ENCODE measurements at places on chromosomes 12 and 14.

- no peak for DNase-seq
Observed at GRCh38 chr12:48028541-48029431, 24.5 kb upstream of the COL2A1 start.

GRCh38 chr12:123058481-123058880 is 78.0 kb downstream of the ARL6IP4 start:
- no peak for DNase-seq

GRCh38 chr14:30243805-30244204 is 315.2 kb upstream of the G2E3 start:
- no peak for DNase-seq

DNA sequence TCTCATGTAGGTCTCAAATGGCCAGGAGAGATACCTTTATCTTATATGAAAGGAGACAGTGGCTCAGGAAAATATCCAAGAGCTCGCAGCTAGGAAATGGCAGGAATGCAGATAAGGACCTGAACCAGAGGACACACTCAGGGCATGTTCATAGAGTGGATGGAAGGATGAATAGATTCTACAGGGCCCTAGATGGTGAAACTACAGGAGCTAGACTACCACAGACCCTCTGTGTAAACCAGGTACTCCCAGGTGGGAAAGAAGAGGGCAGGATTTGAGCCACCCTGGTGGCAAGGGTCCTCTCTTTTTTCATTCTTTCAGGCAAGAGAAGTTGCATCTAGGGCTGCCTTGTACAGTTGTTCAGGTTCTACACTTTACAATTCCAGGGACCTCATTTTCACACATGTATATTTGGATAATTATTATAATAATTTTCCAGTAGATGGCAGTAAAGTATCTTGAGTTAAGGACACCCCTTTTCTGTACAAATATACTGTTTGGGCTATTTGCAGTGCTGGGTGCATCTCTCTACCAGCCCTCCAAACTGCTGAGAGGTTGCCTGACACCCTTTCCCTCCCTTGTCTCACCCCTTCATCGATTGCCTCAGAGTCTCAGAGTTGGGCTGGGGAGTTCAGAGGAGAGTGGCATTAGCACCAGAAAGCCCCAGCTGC is 10.5 kb upstream of the ZDHHC22 start:
- no peak for DNase-seq

DNA sequence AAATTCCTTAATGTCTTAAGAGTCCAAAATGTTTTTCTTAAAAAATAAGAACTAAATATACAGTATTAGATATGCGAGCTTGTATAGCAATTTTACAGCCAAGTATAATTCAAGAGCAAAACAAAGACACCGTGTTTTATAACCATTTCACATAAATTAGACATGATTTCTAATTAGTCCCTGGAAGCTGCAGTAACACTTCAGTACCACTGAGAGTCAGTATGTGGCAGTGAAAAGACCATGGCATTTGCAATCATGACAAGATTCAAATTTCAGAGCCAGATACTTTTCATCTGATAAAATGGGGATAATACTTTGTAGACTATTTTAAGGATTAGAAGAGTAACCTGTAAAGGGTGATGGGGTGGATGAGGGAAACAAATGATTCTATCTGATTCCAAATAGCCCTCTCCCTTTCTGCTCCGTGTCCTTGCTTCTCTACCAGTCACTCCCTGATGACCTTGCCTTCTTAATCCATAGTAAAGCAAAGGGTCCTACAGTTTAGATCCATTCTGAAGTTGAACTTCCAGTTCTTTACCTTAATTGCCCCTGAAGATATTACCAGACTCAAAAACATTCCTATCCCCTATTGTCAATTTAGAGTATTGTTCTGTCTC is 145.4 kb upstream of the ABCD2 start:
- no peak for DNase-seq

DNA sequence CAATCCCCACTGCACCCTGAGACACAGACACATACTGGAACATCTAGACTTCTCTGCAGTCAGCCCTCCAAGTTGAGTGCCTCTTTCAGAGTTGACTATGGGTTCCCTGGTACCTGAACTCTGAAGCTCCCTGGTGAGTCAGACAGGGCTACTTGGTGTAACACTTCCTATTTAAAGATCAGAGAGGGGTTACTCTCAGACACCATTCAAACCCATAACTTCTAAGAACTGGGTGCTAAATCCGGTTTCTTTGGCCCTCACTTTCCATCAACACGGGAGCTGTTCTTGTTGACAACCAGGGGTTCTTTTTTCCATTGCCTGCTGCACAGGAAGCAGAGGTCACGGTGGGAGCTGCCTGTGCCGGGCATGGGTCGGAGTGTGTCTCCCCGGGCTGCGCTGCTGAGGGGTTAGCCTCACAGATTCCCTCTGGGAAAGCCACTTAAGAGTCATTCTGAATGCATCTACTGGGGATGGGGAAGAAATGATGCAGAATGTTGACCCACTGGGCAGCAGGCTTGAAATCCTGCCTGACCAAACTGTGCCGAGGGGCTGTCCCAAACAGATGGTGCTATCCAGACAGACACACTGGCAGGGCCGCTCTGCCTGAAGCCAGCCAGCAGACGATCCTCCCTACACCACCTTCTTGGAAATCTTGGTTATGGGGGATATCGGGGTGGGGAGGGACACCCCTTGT is 74.1 kb downstream of the PITPNM2 start:
- DNase-seq, result no peak

DNA sequence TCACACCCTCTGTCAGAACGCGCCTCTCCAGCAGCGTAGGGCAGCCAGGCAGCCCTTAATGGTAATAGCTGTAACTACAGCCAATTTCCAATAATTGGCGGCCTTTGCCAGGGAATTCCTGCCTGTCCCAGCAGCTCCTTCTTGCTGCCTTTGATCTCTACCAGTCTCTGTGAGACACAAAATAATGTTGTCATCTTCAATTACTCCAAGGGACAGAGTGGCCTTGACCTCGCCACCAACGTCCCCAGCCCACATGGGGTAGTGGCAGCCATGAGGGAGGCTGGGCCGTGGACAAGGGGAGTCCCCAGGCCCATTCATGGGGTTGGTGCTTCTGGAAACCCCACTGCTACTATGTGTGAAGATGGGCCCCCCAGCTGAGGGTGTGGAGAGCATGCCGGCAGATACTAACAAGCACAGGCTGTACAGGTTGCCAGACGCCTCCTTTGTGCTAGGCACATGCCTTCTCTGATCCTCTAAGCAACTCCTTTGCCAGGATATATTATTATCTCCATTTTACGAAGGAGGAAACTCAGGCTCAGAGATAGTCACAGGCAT is 17.4 kb upstream of the CLMN start:
- DNase-seq, result no peak

DNA sequence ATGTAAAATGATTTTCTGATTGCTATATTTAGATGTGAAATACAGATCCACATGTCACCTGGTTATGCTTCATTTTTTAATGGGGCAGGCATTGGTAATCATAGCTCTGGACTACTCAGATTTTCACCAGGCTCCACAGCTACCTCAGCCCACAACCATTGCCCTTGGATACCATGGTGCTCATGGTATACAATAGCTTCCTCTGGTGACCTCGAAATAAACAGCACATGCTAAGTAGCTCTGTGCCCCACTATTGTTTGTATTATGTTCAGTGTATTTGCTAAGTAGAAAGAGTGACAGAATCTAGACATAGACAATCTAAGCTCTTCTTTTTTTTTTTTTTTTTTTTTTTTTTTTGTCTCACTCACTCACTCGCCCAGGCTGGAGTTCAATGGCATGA is 274.4 kb upstream of the USP15 start:
- DNase-seq, result no peak

DNA sequence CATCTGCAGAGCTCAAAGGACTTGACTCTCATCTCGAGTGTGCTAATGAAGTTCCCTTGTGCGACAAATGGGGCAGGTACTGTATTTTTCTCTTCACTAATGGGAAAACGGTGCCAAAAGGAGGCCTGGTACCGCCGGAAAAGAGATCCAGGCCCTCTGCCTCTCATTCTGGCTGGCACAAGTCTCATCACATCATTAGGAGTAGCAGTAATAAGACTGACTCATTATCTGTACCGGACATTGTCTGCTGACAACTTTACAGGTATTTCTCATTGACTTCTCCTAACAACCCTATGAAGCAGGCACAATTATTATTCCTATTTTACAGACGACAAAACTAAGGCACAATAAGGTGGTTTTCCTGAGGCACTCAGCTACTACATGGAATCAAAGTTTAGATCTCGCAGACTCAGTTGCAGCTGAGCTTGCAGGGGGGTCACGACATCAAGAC is 668 bp downstream of the APPL2 start:
- no peak for DNase-seq

DNA sequence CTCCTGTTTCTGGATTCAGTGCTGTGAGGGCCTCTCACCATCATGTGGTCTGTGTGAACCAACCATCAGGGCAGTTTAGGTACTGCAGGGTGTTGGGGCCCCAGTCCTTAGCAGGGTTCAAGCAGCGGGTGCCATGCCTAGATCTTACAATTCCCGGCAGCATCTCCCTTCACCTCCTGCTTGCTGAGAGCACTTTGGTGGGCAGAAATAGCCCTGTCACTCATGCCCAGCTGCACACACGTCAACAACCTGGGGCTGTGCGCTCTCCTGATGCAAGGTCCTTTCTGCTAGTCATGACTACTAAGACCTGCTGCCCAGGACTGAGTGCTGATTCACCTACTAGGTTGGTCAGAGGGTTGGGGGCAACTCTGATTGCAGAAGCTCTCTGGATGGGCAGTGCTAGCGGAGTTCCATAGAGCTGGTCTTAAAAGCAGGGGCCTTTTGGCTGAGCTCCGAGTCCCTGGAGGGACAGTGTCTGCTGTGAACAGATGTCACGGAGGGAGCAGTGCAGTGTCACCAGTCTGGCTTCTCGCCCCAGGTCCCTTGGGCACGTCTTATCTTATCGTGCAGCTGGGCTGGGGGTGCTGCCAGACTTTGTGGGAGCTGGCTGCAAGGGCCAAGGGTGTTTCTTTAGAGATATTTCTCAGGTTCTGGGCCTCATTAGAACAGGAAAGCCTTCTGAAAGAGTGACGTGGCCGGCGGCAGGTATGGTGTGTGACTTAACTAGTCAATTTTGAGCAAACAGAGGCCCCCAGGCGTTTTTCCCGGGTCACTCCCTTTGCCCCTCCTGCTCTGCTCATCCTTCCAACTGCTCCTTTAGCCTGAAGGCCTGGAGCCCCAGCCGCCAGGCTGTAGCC is 71.8 kb downstream of the NINJ2 start:
- peak; percentile 12 for DNase-seq

Measured in NCI-H446 (cell line).